Activated naive CD4-positive, alpha-beta T cell treated with anti-CD3 and anti-CD28 coated beads, Interleukin-2, amount 10 ng/mL, durations not matched to agents 7 days and 5 days (primary cell): ENCODE measurements at places on chromosomes 13 and 19.

- DNase-seq, result no peak
These were observed 94.2 kb downstream of the FRY start for GRCh38 chr13:32125751-32126150.

DNA sequence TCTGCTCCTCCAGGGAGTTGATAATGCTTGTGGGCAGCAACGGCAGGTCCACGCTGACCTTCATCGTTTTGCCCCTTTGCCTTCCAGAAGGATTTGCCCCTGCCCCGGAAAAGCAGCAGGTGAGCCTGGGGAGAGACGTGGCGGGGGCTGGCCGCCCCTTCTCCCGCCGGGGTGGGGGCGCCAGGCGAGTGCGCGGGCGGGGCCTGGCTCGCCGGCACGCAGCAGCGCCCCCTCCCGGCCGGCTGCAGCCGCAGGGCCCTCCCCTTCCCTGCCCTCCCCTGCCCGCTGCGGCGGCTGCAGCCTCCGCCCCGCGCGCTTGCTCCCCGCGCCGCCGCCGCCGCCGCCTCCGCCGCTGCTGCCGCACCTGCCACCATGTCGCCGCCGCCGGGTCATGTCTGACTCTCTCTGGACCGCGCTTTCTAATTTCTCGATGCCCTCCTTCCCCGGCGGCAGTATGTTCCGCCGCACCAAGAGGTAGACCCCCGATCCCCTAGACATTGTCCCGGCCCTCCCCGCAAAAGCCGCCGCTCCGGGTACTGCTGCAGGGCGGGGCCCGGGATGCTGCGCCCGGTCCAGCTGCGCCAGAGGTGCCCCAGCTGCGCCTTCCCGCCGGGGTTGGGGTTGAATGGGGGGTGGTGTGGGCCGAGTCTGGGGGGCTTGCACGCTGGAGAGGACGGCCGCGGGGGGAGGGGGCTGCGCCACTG is at the start of gene MAST1:
TSS of gene MAST1 (plus strand) at position 334 of the 704 bp plus-strand sequence. CDS start at position 392, 58 bp downstream.
- DNase-seq, result peak; percentile 69

- DNase-seq, result no peak
These were observed 20.2 kb downstream of the TMEM150B start for GRCh38 chr19:55304980-55305379.

- no peak for DNase-seq
These were observed 207.8 kb downstream of the FOXO1 start for GRCh38 chr13:40458720-40458990.

GRCh38 chr13:91154558-91155353 is 192.7 kb upstream of the MIR17HG start:
- DNase-seq, result no peak

GRCh38 chr13:108859197-108860012 is 230.0 kb downstream of the MYO16 start:
- DNase-seq, result no peak

- no peak for DNase-seq
These were observed 27.0 kb downstream of the TNFSF11 start for GRCh38 chr13:42600943-42601342.

GRCh38 chr13:84380866-84381265 is 498.6 kb upstream of the SLITRK1 start:
- no peak for DNase-seq

- no peak for DNase-seq
These were observed 466.3 kb downstream of the COG6 start for GRCh38 chr13:40121722-40122121.

DNA sequence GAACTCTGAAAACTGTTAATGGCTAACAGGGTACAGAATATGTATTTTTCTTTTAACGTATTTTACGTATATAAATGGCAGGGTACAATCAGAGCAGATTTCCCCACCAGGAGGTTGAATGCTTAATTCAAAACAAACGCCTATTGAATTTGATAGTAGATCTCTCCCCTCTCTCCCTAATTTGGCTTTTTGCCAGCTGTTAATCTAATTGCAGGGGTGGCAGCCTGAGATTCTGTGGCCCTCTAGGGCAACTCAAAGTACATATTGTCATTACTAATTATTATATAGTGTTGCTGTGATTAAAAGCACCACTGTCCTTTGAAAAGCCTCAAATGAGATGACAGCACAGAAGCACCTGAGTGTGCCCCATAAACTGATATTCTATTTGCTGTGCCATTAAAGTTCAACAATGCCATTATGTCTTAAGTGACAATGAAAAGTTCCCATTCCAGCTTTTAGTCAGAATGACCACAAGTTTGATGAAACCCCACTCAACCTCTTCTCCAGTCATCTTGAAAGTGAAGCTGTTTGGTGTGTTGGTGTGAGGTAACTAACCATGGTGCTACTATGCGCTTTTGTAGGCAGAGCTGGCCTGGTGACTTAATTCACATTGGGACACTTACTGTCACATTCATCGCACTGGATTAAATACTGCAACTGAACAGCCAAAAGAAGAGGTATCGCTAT is 351.4 kb downstream of the KCNRG start:
- DNase-seq, result peak; percentile 34

DNA sequence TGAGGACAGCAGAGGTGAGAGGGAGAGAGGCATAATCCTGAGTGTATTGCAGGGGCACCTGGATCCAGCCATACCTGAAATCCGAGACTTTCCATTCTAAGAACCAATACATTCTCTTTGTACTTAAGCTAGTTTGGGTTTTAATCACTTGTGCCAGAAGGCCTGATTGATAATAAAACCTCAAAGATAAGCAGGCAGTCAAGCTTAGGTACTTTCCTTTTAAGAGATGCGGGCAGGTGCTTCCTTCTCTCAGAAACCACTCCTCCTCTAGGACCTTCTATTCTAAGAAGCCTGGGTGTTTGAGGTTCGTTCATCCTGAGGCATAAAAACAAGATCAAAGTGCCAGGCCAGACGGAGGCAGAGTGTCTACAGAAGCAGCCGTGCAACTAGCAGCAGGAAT is 22.2 kb downstream of the FAM187B start:
- DNase-seq, result peak; percentile 79

GRCh38 chr19:54023191-54023590 is 31.8 kb downstream of the CACNG6 start:
- DNase-seq, result no peak

- no peak for DNase-seq
These were observed 43.7 kb downstream of the NUMBL start for GRCh38 chr19:40646743-40647254.

GRCh38 chr13:43153436-43154090 is 130.2 kb downstream of the DNAJC15 start:
- DNase-seq, result no peak

- DNase-seq, result no peak
These were observed 13.2 kb upstream of the MED4 start for GRCh38 chr13:48108106-48108505.

GRCh38 chr13:61727767-61728166 is 312.1 kb upstream of the PCDH20 start:
- no peak for DNase-seq

DNA sequence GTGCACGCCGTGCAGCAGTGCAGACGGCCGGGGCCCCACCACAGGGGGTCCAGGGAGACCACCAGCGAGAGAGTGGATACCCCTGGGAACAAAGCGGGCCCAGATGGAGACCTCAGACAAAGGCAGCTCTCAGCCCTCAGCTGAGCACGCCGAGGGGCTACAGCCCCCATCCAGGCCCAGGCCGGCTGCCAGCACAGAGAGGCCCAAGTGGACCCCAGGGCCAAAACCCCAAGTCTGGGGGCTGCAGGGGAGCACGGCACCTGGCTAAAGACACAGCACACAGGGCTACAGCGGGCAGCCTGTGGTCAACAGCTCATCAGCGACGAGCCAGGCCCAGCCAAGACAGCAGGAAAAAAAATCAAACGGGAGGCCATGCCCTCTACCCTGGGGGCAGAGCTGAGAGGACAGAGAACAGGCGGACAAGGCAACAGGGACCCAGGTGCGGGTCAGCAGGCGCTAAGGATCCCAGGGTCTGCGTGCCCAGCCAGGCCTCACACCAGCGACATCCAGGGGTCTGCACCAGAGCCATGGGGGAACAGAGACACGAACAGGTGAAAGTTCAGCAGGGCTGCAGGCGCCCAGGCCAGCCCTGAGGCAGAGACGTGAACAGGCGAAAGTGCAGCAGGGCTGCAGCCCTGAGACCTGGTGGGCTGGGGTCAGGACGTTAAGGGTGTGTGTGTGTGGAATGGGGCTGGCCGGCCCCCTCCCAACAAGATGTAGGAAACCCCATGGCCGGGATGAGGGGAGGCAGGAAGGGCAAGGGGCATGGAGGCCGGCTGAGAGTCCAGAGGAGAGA is 34.3 kb downstream of the RASA3 start:
- DNase-seq, result no peak

- DNase-seq, result no peak
These were observed 111.7 kb downstream of the GNG7 start for GRCh38 chr19:2590630-2591399.

DNA sequence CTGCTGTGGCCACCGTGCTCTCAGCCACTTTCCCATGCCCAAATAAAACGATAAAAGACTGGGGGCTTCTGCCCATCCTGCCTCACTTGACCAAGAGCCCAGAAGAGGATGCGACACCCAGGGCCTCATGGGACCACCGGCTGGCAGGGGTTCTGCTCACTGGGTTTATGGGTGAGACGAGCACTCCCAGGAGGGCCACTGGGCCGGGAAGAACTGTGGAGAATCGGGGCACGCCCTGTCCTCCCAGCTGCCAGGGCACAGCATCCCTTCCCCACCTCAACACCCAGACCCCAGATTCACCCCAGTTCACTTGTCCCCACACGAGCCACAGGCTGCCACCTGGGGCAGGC is 4.7 kb upstream of the F10 start:
- DNase-seq, result no peak

DNA sequence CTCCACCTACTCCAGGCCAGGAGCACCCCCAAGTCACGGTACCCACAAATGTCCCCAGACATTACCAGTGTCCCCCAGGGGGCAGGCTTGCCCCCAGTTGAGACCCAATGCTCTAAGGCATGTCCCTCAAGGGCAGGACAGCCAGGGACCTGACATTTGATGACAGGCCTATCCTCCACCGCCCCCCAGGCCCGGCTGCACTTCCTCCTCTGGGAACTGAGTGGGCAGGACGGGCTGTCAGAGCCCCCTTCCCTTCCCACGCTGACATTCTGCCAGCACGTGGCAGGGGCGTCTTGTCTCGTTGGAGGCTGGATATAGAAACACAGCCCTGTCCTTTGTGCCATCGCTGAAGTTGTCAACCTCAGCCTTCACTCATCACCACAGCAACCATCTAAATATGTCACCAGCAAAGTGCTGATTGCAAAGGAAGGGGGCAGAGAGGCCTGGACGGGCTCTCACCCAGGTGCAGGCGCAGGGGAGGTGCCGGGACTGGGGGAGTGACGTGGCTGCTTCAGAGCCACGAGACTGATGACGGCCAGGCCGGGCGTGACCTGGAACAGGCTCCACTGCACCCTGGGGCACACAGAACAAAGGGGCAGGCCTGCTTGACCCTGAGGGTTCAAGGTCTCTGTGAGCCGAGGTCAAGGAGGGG is 38.4 kb downstream of the GNG7 start:
- DNase-seq, result no peak

DNA sequence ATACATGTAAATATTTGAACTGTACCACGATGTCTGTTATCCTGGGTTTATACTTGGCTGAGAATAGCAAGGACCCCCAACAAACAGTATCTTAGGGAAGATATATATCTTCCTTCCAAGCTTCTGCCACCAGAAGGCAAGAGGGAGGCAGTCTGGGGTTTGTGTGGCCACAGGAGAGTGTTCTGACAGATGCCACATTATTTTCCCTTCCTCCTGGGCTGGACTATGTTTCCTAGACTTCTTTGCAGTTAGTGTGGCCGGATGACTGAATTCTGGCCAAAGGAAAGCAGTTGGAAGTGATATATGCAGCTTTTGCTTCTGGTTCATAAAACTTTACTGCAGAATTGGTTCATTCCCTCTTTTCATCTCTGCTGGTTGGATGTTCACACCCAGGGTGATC is 39.9 kb upstream of the TMTC4 start:
- DNase-seq, result no peak

GRCh38 chr13:31350560-31350959 is 150.8 kb downstream of the B3GLCT start:
- no peak for DNase-seq

DNA sequence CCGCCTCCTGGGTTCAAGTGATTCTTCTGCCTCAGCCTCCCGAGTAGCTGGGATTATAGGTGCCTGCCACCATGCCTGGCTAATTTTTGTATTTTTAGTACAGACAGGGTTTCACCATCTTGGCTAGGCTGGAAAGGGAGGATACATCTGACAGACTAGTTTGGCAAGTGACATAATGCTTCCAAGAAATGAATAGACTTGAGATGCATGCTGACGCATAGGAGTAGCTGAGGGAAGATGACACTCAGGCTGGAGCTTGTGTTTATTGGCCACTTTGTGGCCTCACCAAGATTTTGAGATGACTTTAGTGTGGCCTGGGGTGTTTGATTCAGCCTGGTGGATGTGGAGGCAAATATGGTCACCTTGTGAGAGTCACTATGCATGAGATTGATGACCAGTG is 4.0 kb downstream of the ZNF586 start:
- DNase-seq, result no peak

GRCh38 chr19:14434543-14435319 is 1.6 kb downstream of the PKN1 start:
- DNase-seq, result peak; percentile 41

- DNase-seq, result no peak
These were observed 22.5 kb downstream of the RNASEH2B start for GRCh38 chr13:50932091-50932490.

DNA sequence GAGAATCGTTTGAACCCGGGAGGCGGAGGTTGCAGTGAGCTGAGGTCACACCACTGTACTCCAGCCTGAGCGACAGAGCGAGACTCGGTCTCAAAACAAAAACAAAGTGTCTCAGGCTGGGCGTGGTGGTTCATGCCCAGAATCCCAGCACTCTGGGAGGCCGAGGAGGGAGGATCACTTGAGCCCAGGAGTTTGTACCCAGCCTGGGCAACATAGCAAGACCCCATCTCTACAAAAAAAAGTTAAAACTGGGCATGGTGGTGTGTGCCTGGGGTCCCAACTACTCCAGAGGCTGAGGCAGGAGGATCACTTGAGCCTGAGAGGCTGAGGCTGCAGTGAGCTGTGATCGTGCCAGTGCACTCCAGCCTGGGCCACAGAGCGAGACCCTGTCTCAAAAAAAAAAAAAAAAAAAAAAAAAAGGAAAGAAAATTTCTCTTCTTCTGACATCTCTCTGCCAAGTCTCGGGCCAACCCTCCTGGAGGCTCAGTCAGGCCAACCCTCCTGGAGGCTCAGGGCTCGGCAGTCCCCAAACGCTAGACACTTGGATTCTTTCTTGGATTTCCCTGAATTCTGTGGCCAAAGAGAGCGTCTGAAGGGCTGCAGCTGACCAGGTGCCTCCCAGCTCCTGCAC is 26.3 kb downstream of the ARID3A start:
- no peak for DNase-seq

DNA sequence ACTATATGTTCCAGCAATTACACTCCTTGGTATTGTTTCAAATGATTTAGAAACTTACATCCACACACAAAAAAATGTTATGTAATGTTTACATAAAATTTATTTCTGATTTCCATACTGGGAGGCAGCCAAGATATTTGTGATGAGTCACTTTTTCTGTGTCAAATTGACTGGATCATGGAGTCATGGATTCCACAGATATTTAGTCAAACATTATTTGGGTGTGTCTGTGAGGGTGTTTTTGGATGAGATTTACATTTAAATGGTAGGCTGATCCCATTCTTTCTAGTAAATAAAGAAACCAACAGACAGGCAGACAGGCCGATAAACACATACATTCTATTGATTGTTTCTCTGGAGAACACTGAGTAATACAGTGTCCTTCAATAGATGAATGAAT is 562.8 kb downstream of the SLITRK6 start:
- no peak for DNase-seq
